Mucosa of descending colon (tissue), 3 donors: ENCODE measurements at places on chromosomes 16 and 17. TPM values are rescaled to one million over a fixed set of nuclear protein-coding genes. Genes with fewer than 3 reads are reported as not detected.
A peak's percentile ranks its signal among the peaks of the same experiment; 100 is the strongest.

DNA sequence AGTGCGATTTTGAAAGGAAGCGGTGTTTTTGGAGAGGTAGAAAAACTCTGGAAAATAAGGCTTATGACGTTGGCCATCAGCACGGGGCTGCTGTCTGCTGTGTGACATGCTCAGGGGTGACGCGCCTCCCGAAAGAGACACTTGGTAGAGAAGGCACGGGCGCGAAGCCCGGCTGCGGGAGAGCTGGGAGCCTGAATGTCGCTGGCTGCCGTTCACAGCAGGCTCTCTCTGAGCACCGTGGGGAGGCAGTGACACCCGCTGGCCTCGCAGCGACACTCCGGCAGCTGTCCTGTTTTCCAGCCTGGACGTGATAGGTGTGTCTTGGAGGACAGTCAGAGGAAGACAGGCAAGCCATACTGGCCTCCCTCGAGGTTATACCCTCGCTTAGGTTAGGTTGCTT is 759.1 kb upstream of the RBFOX1 start:
- peak; percentile 47 for DNase-seq

- DNase-seq = no peak
Measured at GRCh38 chr16:55082591-55082976, 151.9 kb downstream of the IRX5 start.

DNA sequence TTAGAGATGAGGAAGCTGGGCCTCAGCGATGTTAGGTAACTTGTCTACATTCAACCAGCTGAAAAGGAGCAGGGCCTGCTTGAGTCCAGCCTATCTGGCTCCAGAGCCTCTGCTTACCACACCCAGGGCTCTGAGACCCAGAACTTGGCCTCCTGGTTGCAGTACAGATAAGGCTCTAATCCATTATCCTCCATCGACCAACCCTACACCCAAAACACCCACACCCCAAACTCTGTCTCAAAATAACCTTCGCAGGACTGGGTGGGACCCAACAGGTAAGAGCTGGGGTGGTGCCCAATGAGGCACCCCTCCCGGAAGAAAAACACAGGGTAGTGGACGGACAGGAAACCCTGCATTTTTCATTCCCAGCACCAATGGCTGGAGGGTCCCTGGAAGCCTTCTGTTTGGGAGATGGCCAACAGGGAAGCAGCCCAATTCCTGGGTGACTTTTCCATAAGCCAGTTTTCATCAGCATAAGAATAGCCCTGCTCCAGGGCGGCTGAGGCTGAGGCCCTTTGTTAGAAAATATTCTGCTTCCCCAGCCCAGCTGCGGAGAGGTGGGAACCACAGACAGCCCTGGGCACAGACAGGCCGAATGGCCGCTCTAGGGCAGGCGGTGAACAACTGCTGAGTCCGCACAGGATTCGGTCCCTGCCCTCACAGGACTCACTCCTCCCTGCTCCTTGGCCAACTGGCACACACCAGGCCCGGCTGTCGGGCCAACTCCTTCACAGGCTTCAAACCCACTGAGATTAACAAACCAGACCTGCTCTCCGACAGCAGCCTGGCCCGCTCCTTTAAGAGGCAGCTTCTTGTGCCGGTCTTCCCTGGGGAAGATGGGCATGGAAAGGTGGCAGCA is 9.8 kb downstream of the SMIM5 start:
- DNase-seq = peak; percentile 51

KCNH4 gene
- total RNA-seq = 0.10 TPM

SLC16A13 gene
- total RNA-seq = 3.8 TPM

PARD6A gene
- total RNA-seq = 2.3 TPM

DNA sequence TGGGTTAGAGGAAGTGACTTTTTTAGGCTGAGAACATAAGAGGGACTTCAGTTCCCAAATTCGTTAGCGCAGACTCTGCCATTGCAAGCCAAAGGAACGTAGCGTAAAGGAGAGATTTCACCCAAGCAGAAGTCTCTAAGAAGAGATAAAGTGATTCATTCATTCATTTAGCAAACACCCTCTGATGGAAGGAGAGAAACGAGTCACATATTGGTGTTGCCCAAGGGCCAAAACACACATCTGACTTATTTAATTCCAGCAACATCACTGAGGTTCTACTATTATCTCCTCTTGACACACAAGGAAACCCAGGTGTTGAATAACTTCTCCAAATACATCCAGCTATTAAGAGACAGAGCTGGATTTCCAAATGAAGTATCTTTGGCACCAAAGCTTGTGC is 85.7 kb upstream of the CACNG3 start:
- DNase-seq = no peak

SLC25A10 gene
- 61.6 TPM for total RNA-seq

CLDN7 gene
- total RNA-seq = 934 TPM

PRR29 gene
- total RNA-seq = not detected

CORO6 gene
- total RNA-seq = 2.5 TPM

CSH1 gene
- not detected for total RNA-seq

RSAD1 gene
- total RNA-seq = 38.2 TPM

GRCh38 chr17:5391678-5392077 is 27.8 kb downstream of the NUP88 start:
- DNase-seq = no peak

DNA sequence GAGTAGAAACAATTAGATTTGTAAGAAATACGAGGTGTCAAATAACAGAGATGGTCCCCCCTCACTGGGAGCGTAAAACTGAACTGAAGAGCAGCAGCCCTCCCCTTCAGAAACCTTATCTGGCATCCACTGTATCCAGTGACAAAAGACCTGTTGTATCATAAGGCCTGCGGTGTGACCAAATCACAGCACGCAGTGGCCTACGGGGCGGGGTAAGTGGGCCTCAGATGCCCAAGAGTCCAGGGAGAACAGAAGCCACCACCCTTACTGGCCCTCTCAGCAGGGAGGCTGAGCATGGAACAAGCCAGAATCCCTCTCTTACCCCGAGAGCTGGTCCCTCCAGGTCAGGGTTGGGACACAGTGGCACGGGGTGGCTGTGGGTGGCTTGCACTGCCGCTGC is 5.5 kb downstream of the JMJD6 start:
- no peak for DNase-seq

DNA sequence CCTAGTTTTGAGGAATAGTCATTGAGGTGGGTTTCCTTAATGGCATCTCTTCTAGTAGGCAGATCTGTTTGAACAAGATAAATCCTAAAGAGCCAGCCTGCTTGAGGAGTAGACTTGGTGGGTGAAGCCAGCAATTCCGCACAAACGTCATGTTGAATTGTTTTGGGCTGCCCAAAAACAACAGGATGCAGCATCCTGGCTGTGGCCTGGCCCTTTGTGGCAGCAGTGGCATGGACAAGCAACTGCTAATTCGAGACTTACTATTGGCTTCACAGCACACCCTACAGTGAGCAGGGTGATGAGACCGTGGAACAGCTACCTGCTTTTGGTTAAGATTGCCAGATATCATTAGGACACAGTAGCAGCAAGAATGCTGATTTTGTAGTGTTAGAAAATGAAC is 9.3 kb upstream of the VPS4A start:
- DNase-seq = no peak

DNA sequence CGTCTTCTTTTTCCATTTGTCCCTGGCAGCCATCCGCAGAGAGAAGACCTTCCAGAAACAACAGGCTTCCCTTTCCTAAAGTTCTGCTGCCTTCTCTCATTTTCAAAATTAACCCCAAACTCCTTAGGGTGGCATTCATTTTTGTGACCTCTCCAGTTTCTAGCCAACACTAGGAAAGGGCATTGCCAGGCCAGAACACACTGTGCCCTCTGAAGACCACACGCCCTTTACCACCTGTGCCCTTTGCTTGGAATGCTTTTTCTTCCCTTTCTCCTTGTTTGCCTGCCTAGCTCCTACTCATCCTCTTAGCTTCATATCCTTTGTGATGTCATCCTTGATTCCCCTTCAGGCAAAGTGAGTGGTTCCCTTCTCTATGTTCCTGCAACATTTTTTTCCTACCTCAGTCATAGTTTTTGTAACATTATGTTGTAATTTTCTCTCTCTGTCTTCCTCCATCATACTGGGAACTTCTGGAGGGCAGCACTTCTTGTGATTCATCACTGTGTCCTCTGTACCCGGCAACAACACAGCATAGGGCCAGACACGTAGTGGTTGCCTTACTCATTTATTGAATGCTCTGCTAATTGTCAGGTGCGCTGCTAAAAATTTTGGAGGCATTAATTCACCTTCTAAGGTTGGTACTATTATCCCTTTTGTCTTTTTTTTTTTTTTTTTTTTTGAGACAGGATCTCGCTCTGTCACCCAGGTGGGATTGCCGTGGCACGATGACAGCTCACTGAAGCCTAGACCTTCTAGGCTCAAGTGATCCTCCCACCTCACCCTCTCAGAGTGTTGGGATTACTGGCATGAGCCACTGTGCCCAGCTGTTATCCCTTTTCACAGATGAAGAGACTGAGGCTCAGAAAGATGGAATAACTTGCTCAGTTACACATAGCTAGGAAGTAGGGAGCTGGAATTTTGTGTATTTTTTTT is 1.0 kb downstream of the KAT8 start:
- DNase-seq = no peak

NUPR1 gene
- 129 TPM for total RNA-seq

CDK3 gene
- 16.8 TPM for total RNA-seq

DNA sequence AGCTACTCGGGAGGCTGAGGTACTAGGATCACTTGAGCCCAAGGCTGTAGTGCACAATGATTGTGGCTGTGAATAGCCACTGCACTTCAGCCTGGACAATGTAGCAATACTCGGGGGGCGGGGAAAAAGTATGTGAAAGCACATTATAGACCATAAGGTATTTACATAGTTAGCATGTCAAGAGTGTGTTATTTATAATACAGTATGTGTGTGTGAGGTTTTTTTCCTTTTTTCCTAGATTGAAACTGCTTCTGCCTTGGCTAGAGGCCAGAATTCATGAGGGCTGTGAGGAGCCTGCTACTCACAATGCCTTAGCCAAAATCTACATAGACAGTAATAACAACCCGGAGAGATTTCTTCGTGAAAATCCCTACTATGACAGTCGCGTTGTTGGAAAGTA is 30.5 kb downstream of the PTRH2 start:
- DNase-seq = no peak

PDIA2 gene
- 0.23 TPM for total RNA-seq

CHTF18 gene
- 32.4 TPM for total RNA-seq

DNA sequence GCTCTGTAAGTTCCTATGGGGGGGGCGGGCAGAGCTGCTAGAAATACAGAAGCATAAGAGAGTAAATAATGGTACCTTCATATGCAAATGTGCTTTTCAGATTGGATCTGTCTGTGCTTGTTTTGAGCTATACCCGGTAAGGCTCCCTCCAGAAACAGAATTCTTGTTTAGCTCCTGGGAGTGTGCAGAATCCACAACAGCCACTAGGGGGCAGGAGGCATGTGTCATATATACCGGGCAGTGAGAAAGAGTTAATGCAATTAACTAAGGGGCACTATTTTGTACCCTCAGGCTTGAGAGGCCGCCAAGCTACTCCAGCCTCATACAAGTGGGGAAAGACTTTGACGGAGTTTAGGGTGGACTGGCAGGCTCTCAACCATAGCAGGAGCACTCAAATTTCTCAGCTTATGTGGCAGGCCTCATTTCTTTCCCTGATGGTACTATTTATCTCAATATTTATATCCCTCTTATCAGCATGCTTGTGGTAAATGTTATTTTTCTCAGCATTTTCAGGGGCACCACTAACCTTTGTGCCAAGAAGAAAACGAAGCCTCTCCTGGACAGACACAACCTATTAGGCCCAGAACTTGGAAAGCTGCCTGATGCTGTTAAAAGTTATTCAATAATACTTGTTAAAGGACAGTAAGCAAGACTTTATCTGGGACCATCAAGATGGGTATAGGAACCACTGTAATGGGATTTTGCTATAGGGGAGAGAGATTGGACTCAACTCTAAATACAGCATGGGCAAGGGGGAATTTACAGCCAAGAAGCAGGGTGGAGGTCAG is 10.7 kb upstream of the CENPV start:
- no peak for DNase-seq

- DNase-seq = no peak
Measured at GRCh38 chr17:80203471-80203963, 16.6 kb downstream of the SGSH start.

GRCh38 chr16:10847176-10847575 is 28.6 kb upstream of the TVP23A start:
- DNase-seq = no peak

DNA sequence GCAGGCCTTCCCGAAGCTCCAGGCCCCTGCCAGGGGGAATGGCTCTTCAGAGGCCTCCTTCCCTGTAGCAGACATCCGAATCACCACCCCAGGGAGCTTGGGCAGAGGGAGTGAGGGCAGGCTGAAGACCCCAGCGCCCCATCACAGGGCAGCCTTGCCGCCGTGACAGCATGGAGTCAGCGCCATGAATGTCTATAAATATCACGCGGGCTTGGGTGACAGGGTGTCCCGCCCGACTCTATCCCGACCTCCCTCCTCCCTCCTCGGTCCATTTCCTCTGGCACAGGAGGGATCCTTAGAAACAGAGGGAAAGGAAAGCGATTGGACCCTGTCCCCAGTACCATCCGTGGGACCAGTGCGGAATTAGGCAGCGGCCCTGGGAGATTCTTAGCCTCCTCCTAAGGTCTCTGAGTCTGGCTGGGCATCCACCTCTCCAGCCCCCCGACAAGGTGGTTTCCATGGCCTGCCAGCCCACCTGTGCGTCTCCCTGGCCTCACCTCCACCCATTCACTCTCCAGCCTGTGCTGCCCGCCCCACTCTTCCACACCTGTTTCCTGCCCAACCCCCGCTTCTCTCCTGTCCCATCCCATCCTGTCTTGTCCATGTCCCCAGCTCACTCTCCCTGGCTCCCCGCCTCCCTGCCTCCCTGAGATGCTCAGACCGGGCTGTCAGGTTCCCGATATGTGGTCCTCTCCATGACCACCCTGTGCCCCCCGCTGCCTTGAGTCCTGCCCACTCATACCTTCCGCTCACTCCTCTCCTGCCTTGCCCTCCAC is 5.1 kb downstream of the ATP2A1 start:
- DNase-seq = no peak

DNA sequence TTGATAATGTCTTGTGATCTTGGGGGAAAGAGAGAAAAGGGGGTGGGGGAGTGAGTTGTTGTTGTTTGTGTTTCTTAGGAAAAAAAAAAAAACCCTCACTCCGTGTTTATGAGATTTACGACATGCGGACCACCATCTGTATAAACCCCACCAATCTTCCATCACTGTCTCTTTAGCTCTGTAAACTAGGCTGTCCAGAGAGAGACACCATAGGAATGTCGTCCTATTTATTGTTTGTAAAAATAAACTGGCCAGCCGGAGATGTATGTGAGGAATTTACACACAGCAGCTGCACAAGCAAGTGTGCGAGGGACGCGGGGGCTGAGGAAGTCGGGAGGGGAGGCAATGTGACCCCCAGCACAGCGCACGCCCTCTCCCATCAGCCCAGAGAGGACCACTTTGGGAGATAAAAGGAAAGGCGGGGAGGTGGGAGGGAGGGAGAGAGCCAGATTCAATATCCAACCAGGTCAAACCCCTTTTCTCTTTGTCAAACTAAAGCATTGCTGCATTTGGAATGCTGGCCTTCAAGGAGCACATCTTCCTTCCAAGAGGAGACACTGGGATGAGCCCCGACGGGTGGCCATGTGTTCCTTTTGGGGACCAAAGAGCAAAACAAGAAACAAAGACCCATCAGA is 136.2 kb upstream of the SALL1 start:
- DNase-seq = no peak

KRTAP9-2 gene
- total RNA-seq = not detected
